ENCODE measurements at places on chromosomes 3 and 15.

- DNase-seq = no peak
Observed at GRCh38 chr3:126442094-126442855, 33.4 kb downstream of the ZXDC start.

DNA sequence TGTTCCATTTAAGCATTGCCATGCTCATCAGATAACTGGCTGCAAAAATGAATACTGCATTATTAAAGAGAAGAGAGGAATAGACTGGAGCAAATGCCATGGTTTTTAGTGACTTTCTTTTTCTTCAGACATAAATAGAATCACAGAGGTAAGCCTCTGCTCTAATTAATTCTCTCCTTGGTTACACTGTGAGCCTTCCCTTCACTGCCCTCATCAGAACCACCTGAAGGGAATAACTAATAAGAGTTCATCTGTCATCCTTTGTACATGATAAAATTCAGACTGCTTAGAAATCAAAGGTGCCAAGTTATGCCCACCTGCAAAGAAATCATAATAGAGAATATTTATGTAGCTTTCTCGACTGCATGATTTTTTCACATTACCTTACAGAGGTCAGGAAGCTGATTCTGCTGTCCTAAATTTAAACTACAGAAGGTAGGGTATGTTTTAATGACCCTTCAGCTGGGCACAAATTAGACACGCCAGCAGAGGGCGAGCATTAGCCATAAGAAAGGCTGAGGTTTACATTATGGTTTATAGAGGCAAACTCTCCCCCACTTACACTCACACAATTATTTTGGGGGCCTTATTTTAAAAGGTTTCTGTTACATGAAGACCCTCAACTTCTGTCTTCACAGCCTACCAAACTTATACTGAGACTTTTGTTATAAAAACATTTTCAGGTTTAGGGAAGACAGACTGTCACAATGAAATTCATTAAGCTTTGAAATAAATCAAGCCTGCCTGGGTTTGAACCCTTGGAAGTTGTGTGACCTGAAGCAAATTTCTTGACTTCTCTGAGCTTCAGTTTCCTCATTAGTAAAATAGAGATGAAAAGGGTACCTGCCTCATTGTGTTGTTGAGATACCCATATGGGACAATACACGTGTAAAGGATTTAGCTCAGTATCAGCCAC is 15.3 kb upstream of the UNC13C start:
- DNase-seq = no peak

DNA sequence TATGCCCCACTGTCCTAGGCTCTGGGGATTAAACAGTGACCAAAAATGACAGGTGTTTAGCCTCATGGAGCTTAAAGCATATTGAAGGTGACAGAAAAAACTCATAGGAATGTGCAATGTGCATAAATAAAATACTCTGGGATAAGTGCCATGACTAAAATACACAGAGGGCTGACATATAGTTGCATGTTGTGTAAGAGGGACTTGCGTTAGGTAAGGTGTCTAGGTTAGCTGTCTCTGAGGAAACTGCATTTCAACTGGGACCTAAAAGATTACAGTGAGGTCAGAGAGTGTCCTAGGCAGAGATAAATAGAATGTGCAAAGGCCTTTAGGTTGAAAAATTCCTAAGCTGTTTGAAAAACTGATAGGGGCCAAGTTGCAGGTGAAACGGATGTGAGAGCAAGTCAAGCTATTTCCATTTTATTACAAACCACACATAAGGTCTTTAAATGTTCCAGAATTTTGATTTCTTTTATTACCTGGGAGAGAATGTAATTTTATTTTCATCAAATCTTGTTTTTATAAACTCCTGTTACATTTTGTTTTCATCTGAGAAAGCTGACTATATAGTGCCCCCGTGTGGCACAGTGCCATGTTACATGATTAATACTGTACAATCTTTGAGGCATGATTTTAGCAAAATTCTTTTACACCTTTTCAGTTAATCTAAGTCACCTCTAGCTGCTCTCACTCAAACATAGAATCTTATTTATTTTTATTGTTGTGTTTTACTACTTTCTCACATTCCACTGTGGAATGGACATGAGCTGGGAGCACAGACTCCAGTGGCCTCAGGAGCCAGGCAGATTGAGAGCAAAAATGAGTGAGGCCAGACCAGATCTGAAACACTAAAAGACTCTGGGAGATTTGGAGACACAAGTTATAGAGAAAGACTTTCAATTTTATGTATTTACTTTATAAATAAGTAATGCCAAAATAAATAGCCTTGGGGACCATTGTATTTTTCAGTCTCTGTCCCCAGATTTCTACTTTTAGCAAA is 259.6 kb upstream of the ZNF717 start:
- DNase-seq = no peak

- DNase-seq = no peak
Observed at GRCh38 chr15:88690331-88690730, 51.5 kb downstream of the ISG20 start.

GRCh38 chr3:46414739-46415138 is 7.7 kb downstream of the CCRL2 start:
- DNase-seq = no peak

GRCh38 chr15:73338606-73339374 is 30.0 kb downstream of the HCN4 start:
- peak; percentile 55 for DNase-seq

DNA sequence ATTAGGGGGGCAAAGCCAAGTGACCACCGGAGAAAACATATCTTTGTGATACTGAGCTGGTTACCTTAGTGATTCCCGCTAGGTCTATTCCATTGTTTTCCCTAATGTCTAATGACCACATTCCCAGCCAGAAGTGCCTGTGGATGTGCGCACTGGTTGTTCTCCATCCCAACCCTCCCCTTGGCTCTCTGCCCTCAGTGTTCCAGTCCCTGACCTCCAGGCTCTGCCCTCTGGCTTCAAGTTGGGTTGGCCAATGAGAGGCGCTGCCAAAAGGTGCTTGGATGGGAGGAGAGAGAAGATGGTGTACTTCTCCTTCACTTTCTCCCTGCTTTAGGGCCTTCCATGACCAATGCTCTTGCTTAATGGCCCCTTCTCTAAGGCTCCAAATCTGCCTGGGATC is 2.4 kb downstream of the COLQ start:
- no peak for DNase-seq

GRCh38 chr3:179473565-179473964 is 22.3 kb upstream of the GNB4 start:
- DNase-seq = peak; percentile 36

Measured in osteoblast (primary cell).